ENCODE measurements at places on chromosomes 3 and 15.

DNA sequence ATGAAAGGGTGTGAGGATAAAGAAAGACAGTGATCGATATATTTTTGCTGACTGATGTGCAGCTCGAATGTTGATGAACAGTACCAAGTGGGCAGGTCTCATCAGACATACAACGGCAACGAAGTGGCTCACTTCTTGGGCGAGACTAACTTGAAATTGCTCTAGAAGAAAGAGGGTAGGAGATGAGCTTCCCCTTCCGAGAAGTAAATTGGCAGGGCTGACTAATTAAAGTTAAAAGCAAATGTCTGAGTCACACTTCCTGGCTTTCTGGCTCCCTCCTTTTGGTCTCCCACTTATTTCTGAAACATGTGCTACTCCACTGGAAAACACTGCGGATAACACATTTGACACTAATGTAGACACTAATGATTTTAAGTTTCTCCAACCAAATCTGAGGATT lies 228.3 kb downstream of the ABHD5 start:
- no peak for DNase-seq

- no peak for DNase-seq
Observed at GRCh38 chr3:124839896-124840295, 47.3 kb downstream of the ITGB5 start.

DNA sequence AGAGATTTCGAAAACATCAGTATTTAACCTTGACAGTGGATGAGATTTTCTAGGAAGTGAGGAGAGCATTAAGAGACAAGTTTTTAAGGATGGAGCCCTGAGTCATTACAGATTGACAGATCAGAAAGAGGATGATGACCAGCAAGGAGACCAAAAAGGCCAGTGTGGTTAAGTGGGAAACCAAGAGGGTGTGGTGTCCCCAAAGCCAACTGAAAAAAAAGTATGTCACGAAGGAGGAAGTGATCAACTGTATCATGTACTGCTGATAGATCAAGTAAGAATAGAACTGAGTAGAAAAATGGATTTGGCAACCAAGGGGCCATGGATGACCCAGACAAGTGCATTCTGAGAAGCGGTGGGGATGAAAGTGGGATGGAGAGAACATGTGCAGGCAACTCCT lies 491.8 kb downstream of the FHIT start:
- no peak for DNase-seq

GRCh38 chr3:149473357-149474249 lies 894 bp upstream of the TM4SF4 start:
- no peak for DNase-seq

- no peak for DNase-seq
Observed at GRCh38 chr3:177905173-177906125, 630.8 kb upstream of the KCNMB2 start.

- DNase-seq, result no peak
Observed at GRCh38 chr3:170635385-170635735, 49.5 kb upstream of the SLC7A14 start.

- no peak for DNase-seq
Observed at GRCh38 chr3:64888840-64889392, 201.1 kb upstream of the ADAMTS9 start.

DNA sequence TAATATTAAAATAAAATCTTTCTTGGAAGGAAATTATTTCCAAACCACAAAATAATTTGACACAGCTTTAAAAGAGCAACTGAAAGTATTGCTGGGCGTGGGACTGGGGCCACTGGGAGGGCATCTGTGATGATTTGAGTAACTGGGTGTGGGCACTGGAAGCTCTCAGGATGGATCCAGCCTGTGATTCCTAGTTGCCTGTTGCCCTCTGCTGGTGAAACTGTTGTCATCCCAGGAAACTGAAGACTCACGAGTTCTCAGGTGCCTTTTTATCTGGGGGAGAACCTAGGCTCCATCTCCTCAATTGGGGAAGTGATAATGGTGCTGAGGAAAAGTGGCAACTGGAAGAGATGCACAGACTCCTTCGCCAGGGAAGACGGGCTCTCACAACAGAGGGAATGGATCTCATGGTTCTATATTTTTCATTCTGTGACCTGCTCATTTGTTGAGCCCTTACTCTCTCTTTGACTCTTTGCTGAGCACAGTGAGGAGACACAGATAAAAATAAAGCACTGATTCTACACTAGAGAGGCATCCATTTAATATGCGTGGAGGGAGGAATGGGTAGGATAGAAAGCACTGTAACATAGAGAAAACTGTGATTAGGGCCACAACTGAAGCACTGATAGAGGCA lies 61.6 kb downstream of the TPRG1 start:
- DNase-seq, result no peak

DNA sequence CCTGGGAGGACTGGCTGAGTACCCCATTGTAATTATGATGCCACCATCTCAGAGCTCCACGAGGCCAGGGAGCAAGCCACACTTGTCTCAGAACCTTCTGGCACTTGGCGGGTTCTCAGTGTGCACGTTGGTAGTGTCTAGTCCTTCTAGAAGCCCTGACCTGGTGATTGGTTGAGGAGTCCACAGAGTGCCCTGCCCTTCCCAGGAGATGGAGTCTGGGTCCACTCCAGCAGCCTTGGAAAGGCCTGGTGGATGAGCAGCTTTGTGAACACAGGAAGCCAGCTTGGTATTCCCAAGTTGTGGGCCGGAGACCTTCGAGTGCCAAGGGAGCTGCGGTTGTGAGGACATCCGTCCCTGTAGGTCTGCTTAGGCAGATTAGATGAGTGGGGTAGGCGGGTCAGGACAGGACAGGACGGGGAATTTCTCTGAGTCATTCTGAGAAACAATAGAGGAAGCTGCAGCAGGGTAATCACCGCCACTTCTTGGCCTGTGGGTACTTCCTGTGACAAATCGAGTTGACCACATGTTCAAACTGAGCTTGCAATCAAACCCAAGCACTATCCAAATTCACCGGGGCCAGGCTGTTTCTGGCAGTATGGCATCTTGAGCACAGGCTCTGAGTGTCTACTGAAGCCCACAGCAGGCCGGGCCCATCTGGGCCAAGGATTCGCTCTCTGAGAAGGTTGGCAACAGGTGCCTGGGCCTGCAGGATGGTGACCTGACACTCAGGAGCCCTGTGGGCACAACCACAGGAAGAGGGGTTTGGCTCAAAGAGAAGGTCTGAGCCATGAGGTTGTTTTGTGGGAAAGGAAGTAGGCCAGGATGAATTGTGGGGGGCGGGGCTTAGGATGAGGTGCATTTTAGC lies 71.5 kb upstream of the PLXNA1 start:
- peak; percentile 55 for DNase-seq

DNA sequence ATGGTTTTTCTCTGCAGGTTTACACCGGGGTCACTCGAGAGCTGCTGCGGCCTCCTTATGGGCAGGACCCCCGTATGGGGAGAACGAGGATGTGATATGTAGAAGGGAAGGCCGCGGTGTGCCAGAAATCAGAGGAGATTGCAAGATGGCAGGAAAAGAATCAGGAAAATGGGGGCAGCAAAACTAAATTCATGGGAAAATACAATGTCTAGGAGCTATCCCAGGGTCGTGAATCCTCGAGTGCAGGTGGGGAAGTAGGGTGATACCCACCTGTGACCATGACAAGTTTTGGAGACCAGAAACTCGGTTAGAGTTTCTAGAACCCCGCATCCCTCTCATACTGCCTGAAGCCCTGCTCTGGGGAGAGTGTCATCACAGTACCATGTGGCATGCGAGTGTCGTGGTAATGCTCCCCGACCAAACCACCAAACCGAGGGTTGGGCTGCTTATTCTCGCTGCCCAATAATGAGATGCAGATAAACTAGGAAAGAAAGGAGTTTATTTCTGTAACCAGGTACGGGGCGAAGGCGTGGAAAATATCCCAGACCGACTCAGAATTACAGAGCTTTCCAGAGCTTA lies 781 bp downstream of the TRNT1 start:
- no peak for DNase-seq

DNA sequence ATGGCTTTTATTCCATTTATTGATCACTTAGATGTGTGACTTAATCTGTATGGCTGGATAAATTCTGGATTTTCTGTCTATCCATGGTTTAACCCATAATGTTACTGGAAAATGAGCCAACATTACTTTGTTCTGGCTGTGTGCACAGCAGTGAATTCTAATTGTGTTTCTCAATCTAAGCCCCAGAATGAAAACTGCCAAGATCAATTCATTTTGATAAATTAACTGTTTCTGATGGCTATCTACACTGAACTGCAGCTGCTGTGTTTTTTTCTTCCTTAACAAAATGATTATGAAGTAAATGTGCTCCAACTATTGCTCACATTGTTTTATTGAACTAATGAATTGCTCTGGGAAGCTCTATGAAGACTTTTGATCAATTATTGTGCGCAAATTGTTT lies 35.7 kb upstream of the CPB1 start:
- DNase-seq, result no peak

GRCh38 chr15:101641894-101642293 lies 10.3 kb downstream of the TM2D3 start:
- no peak for DNase-seq

DNA sequence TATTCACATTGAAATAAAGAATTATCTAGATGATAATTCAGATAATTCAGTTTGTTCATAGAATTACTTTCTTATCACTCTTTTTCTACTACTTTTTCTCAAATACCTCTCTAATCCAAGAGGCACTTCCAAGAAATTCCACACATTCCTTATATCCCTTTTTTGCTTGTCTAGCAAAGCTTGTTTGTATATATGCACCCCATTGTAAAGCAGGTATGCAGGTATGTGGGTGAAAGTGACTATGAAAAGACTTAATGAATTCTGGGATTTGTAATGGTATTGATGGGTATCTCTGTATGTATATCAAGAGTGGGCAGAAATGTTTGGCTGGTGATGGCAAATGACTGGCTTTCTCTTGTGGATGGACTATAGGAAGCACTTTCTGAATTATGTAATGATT lies 94.1 kb upstream of the FGF7 start:
- DNase-seq, result no peak

GRCh38 chr15:90358124-90359033 lies 6.3 kb downstream of the ZNF774 start:
- no peak for DNase-seq

GRCh38 chr3:14398797-14399106 lies 3.7 kb upstream of the SLC6A6 start:
- no peak for DNase-seq

GRCh38 chr15:46117071-46117470 lies 482.2 kb downstream of the SQOR start:
- DNase-seq, result no peak

DNA sequence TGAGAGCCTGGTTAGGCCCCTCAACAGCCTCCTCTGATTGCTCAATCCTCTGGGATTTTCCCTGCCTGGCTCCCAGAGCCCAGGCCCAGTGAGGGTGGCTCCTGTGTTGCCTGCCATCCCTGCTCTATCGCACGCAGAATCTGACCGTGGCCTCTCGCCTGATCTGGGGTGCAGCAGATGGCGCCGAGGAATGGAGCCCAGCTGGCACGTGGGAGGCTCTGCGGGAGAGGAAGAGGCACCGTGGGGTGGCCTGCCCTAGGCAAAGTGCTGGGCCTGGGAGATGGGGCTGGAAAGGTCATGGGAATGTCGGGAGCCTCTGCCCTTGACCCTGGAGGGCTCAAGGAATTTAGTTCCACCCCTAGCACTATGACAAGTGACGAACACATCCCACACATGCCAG lies 10.3 kb downstream of the SV2B start:
- DNase-seq, result peak; percentile 83

- no peak for DNase-seq
Observed at GRCh38 chr3:184145111-184145524, 10.0 kb downstream of the EIF2B5 start.

DNA sequence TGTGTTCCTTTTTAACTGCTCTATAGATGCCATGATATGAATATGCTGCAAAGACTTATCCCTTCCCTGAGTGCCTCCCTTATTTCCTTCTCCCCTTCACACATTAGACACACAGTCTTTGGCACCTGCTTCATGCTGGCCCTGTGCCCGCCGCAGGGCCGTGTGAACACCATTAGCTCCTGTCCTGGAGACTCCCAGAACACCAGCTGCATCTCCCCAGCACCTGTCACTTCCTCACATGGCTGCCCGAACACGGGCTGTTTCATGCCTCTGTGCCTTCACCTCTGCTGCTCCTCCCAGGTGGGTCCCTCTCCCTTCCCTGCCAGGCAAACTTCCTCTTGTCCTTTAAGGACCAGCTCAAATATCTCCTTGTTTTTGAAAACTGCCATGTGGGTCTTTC lies 40.5 kb upstream of the SEC13 start:
- DNase-seq, result peak; percentile 73

- DNase-seq, result no peak
Observed at GRCh38 chr15:45287390-45287956, 35.4 kb downstream of the SLC28A2 start.

DNA sequence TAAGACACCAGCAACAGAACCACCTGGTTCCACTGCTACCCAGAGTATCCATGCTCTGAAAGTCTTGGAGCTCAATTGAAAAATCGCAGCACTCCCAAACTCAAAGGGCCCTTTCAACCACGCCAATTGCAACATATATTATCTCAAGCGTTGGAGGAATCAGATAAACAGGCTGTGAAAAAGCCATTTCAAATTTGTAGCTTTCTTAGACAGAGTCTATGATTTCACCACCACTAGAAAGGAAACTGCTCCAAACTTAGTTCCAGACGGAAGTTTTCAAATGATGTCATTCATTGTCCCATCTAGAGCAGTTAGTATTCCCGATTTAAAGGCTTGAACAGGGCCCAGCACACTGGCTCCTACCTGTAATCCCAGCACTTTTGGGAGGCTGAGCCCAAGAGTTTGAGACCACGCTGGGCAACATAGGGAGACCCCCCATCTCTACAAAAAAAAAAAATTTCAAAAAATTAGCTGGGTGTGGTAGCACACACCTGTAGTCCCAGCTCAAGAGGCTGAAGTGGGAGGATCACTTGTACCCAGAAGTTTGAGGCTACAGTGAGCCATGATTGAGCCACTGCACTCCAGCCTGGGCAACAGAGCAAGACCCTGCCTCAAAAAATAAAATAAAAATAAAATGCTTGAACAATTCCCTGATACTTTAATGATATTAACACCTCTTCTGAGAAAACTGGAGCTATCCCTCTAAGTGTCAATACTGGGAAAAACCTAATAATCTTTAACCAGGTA lies 16.8 kb downstream of the TNIK start:
- DNase-seq, result no peak

DNA sequence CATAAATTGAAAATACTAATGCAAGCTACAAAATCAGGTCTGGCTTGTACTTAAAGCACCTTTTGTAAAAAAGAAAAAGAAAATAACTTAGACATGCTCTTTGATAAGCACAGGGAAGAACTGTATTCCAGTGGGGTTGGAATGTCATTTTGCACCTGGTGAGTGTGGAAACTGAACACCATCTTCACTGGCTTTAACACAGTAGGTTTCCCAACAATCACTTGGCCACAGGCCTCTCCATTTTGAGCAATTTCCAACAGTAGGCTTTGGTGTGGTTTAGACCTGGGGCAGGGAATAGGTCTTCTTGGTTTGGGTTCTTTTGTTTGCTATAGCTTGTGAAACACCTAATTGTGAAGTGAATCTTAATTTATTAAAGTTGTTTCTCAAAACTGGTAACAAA lies 18.9 kb downstream of the PDZRN3 start:
- DNase-seq, result no peak

DNA sequence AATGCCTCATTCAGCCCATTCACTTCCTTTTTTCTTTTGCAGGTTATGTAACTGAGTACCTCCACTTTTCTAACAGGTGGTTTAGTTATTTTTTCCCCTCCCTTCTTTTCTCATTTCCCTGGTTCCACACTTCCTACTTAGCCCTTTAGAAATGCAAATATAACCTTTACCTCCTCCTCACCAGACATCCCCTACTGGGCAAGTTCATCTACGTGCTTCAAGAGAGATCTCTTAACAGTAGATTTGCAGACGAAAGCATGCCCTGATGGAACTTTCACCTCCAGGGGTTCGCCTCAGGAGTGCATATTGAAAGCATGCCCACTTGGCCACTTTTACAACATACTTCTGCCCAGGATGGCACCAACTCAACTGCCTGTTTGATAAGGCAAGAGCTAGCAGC lies 314.1 kb upstream of the LRRC3B start:
- DNase-seq, result no peak
